Activated CD8-positive, alpha-beta memory T cell treated with anti-CD3 and anti-CD28 coated beads for 48 hours (primary cell): ENCODE measurements at places on chromosomes 2 and 18.
A peak's percentile ranks its signal among the peaks of the same experiment; 100 is the strongest.

GRCh38 chr18:961644-962355 lies 57.1 kb downstream of the ADCYAP1 start:
- DNase-seq: peak; percentile 7

DNA sequence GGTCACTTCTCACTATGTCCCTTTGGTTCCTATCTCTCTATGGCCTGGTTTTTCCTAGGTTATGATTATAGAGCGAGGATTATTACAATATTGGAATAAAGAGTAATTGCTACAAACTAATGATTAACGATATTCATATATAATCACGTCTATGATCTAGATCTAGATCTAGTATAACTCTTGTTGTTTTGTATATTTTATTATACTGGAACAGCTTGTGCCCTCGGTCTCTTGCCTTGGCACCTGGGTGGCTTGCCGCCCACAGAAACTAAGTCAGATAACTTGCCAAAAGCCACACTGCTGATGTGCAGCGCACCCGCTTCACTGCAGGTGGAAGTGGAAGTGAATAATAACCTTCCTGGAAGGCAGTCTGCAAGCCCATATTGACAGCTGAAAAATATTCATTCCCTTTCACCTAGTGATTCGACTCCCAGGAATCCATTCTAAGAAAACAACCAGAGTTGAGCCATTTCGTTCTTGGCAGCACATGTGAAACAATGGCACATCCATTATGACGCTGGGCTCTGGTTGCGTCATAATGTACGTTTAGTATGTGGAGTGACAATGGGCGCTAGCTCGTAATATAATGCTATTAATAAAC lies 725 bp upstream of the ANKRD53 start:
- DNase-seq: no peak

- no peak for DNase-seq
Observed at GRCh38 chr2:239703834-239704233, 303.0 kb upstream of the HDAC4 start.

DNA sequence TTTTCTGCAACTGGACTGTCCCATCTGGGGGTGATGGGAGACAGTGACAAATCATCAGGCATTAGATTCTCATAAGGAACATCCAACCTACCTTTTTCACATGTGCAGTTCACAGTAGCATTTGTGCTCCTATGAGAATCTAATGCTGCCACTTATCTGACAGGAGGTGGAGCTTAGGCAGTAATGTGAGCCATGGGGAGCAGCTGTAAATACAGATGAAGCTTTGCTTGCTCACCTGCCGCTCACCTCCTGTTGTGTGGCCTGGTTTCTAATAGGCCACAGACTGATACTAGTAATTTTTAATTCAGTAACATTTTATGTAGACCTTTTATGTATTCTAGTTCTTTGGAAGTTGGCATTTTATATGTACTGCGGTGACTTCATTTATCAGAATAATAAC lies 180.1 kb upstream of the SPOPL start:
- DNase-seq: no peak
